Fibroblast of the conjunctiva (primary cell): ENCODE measurements at places on chromosomes 11 and 22.
A peak's percentile ranks its signal among the peaks of the same experiment; 100 is the strongest.

DNA sequence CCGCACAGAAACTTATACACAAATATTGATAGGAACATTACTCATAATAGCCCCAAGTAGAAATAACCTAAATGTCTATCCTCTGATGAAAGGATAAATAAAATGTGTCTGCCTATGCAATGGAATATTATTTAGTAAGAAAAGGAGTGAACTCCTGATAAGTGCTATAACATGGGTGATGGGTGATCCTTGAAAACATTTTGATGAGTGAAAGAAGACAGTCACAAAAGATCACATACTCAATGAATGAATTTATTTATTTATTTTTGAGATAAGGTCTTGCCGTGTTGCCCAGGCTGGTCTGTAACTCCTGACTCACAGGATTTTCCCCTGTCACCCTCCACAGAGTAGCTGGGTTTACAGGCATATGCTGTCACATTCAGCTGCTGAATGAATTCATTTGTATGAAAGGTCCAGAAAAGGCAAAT lies 17.3 kb downstream of the RNF121 start:
- no peak for DNase-seq

GRCh38 chr22:50251477-50252081 lies 514 bp upstream of the HDAC10 start:
- DNase-seq = no peak

DNA sequence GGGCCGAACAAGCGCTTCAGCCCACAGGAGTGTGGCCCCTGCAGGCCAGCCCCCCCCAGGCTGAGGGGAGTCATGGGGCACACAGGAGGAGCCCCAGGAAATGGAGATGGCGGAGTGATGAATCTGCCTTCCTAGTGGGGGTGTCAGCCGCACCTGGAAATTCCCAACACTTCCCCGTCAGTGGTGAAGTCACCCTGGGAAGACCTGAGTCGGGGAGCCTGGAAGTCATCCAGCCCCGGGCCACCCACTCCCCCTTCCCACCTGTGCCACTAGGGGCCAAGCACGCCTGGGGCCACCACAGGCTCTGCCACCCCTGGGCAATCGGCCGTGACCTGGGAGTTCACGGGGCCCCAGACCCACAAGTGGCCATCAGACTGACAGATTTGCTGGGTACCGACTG lies 12.6 kb downstream of the WNT7B start:
- no peak for DNase-seq

- no peak for DNase-seq
These were observed 11.3 kb upstream of the NFAM1 start for GRCh38 chr22:42443240-42444076.

DNA sequence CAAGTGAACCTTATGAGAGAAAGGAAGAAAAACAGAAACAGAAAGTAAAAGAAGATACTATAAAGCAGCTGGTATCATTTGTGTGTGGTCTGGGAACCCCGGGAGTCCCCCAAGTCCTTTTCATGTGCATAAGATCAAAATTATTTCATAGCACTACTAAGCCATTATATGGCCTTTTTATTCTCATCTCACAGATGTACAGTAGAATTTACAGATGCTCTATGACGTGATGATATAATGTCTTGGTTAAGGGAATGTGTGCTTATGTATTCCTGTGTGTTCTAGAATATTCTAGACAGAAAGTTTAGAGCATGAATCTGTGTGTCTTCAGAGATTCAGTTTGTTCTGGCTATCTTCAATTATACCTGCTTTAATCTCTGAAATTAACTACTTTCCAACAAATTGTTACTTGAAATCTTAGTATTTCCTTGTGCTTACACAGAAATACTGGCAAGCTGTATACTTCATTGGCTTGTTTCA lies 8.6 kb upstream of the TPP1 start:
- DNase-seq = no peak

- DNase-seq = no peak
These were observed 1.2 kb downstream of the TOB2 start for GRCh38 chr22:41445129-41446056.

GRCh38 chr22:29702931-29703501 lies 16.8 kb upstream of the CABP7 start:
- no peak for DNase-seq

DNA sequence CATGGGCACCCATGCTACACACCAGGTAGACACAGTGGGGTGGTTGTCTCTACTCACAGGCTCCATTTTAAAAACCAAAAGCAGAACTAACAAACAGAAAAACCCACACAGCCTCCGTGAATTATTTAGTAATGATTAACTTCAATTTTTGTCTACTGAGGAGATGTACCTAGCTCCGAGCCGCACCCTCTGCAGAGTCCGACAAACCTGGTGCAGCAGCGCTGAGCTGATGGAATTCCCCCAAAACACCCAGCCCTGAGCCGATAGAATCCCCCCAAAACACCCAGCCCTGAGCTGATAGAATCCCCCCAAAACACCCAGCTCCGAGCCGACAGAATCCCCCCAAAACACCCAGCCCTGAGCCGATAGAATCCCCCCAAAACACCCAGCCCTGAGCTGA lies 927.0 kb downstream of the BRD1 start:
- no peak for DNase-seq

- DNase-seq = no peak
These were observed 1240.1 kb downstream of the LRRC4C start for GRCh38 chr11:40219401-40219800.

- DNase-seq = no peak
These were observed 35.8 kb upstream of the RIC3 start for GRCh38 chr11:8204596-8204995.

DNA sequence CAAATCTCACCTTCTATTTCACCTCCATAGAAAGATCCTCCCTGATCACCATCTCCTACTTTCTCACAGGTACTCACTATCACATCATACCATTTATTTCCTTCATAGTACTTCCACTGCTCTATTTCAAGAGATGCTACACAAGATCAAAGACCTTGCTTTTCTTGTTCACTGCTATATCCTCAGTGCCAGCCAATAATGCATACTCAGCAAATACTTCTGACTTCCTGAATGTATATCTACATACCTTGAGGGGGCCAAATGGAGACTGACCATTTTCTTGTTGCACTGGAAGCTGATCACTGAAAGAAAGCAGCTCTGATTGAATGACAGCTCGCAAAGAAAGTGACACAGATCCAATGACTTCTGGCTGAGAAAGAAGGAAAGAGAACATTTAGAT lies 64.7 kb downstream of the C2CD3 start:
- DNase-seq = no peak

DNA sequence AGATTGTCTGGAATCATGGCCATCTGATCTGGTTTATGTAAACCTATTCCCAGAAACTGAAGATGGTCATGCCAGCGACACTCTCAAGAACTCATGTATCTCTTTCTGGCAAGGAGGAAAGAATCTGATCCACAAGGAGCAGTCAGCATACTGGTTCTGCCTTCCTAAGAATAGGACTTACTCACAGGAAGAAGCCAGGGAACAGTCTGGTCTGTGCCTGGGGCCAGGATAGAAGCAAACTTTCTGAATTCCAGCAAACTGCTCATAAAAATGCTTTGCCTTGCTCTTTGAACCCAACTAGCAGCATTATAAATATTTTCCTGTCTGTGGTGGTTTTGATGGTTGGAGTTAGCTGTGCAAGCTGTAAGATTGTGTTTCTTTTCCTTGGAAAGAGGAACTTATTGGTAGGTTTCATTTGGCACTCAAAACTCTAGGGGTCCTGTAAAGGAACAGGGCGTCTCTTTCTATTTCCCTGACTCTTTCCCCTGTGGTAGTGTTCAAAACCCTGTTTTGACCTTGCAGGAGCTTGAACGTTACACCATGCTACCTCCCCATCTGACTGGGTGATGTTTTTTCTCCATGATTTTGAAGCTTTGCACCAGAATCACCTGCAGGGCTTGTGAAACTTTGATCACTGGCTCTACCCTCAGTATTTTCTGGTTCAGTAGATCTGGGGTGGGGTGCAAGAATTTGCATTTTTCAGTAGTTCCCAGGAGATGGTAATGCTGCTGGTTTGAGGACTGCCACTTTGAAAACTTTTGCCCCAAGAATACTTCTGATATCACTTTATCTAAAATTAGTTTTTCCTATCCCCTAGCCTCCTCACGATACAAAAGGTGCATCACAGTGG lies 627.8 kb upstream of the ANO5 start:
- no peak for DNase-seq

- no peak for DNase-seq
These were observed 32.1 kb upstream of the DRD2 start for GRCh38 chr11:113507341-113507740.

GRCh38 chr11:6757373-6757967 lies 14.3 kb downstream of the OR2AG2 start:
- peak; percentile 29 for DNase-seq

- no peak for DNase-seq
These were observed 25.3 kb upstream of the NOX4 start for GRCh38 chr11:89516496-89516895.

DNA sequence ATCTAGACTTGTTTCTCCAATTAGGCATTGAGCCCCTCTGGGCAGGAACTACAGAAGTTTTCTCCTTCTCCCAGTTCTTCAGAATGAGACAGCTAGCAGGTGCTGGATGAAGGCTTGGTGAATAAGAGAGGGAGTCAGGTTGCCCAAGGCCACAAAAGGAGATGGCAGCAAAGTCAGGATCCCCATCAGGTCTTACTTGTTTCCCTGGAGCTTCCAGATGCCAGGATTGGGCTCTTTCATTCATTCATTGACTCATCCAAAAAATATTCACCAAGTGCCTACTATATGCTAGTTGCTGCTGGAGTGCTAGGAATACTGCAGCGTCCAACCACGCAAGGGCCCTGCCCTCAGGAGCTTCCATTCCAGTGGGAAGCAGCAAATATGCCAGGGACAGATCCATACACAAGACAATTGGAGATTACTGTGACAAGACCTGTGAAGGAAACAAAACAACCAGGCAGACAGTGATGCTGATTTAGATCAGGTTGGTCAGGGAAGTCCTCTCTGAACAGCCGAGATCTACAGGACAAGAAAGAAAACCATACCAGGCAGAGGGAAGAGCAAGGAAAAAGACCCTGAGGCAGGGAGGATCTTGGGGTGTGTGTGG lies 24.6 kb upstream of the LMO1 start:
- no peak for DNase-seq

DNA sequence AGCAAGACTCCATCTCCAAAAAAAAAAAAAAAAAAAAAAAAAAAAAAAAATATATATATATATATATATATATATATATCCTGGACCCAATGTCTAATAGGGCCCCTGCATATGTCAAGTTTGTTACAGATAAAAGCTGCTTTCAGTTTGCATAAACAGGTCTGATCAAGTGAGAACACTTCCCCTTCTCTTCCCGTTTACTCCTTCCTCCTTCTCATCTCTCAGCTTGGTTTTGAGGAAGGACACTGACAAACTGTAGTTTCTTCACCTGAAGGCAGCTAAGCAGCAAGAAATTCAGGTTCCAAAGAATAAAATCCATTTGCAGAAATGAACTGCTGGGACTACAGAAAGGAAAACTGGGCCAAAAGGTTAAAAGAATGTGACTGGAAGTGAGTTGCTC lies 11.7 kb downstream of the THOC5 start:
- DNase-seq = no peak

DNA sequence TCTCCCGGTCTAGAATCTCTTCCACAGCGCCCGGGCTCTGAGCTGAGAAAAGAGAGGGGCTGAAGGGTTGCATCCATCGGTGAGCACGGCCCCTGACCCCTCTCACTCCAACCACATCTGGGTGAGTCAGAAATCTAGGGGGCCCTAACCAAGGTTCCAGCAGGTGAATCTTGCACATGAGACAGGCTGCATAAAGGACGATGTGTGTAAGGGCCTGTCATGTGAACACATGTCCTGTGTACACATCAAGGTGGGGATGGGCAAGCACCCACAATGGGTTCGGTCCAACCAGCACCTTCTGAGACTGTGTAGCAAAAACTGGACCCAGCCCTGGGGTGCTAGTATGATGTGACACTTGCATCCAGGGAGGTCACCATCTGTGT lies 1.2 kb downstream of the BET1L start:
- no peak for DNase-seq

DNA sequence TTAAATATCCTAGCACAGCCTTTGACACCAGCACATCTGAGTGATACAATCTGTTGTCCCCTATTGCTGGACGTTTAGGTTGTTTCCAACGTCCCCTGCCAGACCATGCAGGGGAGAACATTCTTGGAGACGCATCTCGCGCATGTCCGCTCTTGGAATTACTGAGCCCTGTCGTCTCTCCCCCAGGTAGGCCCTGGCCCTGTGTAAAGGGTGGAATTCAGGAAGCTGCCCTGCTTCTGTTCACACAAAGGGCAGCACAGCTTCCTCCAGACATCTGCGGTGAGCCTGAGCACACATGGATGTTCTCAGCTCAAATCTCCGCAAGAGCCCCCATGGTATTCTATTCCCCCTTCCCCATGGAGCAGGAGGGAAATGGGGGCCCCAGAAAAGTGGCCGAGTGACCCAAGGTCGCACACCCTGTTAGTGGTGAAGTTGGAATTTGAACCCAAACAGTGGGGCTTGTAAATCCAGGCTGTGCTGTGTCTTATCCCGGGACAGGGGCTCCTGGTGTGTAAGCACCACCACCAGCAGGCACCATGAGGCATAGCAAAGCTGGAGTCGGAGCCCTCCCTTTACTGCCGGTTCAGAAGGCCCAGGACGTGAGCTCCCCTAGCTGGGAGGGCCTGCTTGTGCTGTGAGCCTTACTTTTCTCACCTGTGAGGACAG lies 5.0 kb upstream of the FGF19 start:
- no peak for DNase-seq

- no peak for DNase-seq
These were observed 746.1 kb downstream of the LUZP2 start for GRCh38 chr11:25242928-25243327.

GRCh38 chr11:64853709-64854108 lies 9.3 kb upstream of the CDC42BPG start:
- no peak for DNase-seq

DNA sequence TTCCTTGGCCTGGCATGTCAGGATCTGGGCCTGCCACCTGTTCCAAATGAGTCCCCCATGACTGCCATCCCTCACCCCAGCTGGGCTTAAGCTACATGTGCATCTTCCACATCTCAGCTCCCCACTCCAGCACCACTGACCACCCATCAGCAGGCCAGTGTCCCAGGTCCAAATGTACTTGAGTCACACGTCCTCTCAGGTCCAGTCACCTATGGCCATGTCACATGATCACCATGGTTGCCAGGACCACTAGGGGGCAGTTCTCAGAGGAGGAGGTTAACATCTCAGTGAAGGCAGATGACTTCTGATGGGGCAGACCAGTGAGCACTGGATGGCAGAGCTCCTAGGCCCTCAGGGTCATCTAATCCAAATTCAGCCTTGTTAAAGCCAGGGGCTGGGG lies 41.9 kb upstream of the WNT11 start:
- no peak for DNase-seq

- no peak for DNase-seq
These were observed 239.7 kb downstream of the BRD1 start for GRCh38 chr22:49587987-49588386.
